A673 (cell line): ENCODE measurements at places on chromosomes 12 and 14.

- no peak for DNase-seq
Observed at GRCh38 chr12:90970471-90970870, 15.5 kb upstream of the CCER1 start.

GRCh38 chr14:53571641-53572328 lies 384.8 kb downstream of the BMP4 start:
- DNase-seq = peak; percentile 12

DNA sequence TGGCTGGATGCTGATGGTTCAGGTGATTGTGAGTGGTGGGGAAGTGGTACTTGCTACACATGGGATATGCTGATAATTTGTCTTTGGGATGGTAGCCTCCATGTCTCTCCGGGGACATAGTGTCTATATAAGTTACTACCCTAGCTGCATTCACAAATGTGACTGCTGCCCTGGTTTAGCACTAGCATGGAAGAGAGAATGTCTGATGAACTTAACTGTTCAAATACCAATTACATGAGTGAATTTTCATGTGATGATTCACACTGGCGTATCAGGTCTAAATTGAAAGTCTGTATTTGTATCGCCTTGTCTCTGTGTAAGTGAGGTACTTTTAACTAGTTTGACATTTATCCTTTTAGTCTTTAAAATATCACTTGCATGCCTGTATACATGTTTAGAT lies 34.4 kb downstream of the ATF7IP start:
- no peak for DNase-seq

DNA sequence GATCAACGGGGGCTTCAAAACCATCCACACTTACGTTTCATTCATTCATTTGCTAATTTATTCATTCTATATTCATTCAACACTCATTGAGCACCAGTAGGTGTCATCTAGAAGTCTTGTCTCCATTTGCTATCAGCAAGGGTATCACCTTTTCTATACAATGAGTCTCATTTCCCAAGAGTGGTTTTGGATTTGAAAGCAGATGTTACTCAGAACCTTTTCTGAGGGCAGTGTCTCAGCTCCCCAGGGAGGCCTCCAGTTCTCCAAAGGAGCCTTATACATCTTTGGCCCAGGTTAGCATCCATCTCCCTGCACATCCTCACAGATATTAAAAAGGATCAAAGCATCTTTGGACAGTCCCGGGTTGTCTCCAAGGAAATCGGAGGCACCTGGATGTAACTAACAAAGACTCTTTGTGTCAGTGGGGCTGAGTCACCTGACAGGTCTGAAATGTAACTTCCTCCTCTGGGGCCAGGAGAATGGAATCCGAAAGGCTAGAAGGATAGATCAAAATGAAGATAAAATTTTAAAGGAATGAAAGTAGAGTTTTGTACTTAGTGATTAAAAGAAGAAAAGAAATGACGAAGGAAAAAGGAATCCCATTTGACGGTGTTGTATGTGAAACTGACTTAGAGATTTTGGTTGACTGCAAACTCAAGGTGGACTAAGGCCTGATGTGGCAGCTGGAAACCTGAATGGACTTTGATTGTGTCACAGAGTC lies 103.0 kb downstream of the VCPKMT start:
- no peak for DNase-seq

GRCh38 chr12:71799106-71799505 lies 40.5 kb upstream of the TBC1D15 start:
- peak; percentile 80 for DNase-seq

- no peak for DNase-seq
Observed at GRCh38 chr14:44798386-44799242, 163.1 kb downstream of the KLHL28 start.

- no peak for DNase-seq
Observed at GRCh38 chr12:122024132-122024785, 2.6 kb downstream of the BCL7A start.

GRCh38 chr14:48725051-48725734 lies 861.0 kb downstream of the RPS29 start:
- DNase-seq = no peak

DNA sequence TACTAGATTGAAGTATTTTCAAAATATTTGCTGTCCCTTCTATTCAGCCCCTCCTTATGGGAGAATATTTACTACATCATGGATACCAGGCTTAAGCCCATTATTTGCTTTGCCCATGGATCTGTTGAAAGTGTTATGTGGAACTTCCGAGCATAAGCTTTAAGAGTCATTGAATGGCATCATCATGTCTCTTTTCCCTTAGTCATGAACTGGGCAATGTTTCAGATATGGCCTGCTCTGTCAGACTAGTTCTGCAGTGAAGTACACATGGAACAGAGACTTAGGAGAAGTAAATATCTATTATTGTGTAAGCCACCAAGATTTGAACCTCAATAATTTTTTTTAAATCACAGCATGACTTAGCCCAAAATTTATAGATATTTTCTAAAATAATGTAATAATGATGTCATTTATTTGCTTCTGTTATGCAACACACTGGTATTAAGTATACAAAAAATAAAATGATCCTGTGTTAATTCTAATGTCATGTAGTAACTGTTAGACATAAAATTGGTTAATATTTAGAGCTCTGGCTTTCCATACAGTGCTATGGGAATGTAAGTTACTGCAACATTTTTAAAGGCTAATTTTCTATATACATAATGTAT lies 1097.3 kb downstream of the SLC16A7 start:
- DNase-seq = no peak

DNA sequence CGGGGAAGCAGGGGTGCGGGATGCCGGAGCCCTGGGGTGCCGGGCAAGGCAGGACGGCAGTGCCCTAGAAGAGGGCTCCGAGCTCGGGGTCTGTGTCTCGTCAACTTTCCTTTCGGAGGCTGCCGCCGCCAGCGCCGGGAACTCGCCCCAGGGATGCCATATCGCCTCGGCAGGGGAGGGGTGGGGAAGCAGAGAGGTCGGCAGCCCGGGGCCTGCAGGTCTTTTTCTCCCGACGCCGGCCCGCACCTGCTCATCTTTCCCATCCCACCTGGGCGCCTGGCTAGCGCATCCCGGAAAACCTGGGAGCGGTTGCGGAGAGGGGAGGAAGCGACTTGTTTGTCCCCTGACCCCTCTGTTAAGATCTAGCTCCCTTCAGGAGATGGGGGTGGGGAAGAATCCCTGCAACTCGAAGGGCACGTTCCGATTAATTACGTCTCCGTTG lies 547 bp downstream of the CNTN1 start:
- DNase-seq = no peak

DNA sequence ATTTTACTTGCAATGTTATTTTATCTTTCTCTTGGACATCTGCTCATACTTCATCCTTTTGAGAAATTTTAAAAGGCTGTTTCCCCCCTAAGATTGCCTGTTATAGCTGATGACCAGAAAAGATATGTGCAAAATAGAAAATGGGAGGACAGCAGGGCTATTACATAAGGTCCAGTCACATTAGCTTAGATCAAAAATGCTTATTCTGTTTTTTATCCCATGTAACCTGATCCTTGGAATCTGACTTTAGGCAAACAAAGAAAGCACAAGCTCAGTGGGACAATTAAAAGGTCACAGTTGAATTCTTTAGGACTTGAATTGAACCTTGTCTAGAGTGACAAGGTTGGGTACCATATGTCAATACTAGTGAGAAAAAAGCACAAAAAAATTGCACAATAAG lies 65.1 kb upstream of the TRHDE start:
- no peak for DNase-seq

DNA sequence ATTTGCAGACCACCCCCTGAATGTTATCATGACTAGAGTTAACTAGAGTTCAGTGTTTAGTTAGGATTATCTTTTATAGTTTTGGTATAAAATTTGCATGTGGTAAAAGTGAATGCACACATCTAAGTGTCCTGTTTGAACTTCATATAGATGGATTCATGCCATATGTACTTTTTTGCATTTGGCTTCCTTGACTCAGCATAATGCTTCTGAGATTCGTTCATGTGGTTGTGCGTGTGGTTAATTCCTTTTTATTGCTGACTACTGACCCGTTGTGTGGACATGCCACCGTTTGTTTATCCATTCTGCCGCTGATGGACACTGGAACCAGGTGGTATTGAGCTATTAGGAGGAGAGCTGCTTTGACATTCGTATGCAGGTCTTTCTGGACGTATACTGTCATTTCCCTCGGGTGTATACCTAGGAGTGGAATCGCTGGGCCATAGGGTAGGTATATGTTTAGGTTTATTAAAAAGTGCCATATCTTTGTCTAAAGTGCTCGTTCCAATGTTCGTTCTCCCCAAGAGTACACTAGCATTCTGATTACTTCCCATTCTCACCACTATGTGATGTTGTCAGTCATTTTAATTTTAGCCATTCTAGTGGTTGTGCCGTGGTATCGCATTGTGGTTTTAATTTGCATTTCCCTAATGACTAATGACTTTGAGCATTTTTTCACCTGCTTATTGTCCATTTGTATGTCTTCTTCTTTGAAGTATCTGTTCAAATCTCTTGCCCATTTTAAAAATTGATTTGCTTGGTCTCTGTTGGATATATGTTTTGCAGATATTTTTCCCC lies 37.7 kb downstream of the RIN3 start:
- DNase-seq = no peak

GRCh38 chr12:129381715-129382114 lies 522.1 kb downstream of the TMEM132D start:
- DNase-seq = no peak

DNA sequence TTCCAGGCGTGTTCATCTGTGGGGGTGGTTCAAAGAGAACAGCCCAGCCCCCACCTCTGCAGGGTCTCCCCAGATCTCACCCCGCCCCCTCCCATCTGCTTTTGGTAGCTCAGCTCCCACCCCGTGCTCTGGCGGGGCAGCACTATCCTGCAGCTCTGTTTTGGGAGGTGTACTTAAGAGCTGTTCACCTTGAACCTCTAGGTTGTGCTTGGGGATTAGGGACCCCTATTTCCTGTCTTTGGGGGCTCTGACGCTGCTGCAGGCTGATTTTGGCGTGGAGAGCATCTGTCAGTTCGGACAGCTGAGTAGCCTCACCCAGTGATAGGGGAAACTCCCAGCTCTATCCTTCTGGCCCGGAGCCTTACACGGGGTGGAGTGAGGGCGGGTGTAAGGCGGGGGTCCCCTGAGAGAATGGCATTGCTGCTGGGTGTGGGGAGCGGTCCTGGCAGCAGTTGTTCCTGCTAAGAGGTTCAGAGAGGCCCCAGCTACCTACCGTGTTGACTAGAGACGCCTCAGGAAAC lies 765 bp downstream of the TMEM120B start:
- DNase-seq = no peak

DNA sequence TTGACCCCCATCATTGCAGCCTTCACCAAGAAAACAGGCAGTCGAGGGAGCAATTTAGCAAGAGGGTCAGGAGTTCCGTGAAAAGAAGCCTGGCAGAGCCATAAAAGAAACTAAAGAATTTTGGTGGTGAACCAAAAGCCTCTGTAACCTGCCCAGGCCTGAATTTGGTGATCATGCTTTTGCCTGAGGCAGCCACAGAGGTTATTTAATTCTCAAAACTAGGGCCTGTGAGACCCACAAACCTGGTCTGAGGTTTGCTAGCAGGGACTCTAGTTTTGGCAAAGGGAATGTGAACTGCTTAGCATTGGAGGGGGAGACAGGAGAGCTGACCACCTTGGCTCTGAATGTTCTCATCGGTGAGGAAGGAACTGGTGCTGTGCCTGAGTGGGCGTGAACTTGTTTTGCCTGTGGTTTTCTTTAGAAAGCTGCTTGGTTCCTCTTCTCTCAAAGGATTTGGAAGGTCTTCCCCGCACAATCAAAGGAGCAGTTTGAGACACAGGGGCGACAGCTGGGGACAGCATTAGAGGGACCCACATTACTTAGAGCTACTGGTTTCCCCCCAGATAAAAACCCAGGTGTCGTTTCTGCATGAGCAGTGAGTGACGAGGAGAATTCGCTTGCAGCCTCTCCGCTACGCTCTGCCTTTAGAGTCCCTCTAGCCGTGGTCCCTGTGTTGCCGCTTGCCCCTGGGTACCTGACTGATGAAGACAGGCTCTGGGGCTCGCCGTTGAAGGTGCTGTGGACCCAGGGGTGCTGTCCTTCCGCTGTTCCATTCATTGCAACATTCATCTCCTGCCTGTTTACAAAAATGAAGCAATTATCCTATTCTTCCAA lies 12.6 kb upstream of the WNT5B start:
- DNase-seq = no peak

- DNase-seq = no peak
Observed at GRCh38 chr12:93363841-93364297, 13.9 kb upstream of the NUDT4 start.

DNA sequence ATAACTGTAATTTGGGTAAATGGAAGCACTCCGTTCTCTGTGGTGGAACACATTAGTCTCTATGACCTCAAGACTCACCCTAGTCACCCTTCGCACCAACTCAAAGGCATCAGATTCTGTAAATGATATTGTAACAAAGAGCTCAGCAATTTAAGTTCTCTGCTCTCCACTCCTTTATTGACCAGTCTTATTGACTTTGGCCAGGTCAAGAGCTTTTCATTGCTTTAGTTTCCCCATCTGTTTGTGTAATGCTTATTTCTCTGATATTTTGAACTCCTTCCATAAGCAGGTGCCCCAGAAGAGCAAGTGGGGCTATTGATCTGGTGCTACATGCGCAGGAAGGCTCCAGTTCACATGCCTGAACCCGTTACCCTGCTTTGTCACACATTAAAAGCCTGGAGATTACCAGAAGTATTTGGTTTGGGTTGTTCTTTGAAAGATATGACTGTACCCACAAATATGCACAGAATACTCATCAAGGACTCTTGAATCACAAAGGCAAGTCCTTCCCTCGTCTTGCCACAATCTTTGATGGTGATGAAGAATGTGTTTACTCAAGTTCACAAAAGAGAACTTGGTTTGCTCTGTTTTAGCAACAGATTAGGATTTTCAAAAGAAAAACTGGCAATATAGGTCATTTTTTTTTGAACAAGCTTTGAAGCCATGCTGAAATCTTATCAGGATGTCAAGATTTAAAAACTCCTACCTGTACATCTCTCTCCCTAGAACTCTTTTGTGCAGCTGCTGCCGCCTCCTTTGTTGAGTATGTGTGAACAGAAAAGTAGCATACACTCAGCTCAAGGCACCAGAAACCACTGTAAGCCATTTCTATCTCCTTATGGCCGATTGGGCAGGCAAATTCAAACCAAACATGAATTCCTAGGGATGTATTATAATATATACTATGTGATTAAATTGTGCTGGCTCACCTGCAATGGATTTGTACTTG lies 193.9 kb downstream of the BCAT1 start:
- no peak for DNase-seq

DNA sequence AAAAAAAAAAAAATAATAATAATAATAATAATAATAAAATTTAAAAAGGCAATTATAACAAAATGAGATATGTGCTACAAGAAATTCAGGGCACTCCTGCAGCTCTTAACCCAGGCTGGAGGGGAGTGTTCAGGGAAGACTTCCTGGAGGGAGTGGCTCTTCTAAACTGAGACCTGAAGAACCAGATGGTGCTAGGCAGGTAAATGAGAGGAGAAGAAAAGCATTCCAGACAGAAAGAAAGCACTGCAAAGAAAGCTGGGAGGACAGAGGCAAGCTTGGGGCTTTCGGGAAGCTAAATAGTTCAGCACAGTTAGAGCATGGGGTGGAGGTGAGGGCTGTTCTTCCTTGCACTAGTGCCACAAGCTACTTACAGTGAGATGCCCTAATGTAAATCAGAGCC lies 9.9 kb upstream of the SRSF9 start:
- no peak for DNase-seq

- DNase-seq = no peak
Observed at GRCh38 chr12:66453120-66453519, 150.8 kb downstream of the HELB start.
